ENCODE measurements at places on chromosomes 3 and 15.

DNA sequence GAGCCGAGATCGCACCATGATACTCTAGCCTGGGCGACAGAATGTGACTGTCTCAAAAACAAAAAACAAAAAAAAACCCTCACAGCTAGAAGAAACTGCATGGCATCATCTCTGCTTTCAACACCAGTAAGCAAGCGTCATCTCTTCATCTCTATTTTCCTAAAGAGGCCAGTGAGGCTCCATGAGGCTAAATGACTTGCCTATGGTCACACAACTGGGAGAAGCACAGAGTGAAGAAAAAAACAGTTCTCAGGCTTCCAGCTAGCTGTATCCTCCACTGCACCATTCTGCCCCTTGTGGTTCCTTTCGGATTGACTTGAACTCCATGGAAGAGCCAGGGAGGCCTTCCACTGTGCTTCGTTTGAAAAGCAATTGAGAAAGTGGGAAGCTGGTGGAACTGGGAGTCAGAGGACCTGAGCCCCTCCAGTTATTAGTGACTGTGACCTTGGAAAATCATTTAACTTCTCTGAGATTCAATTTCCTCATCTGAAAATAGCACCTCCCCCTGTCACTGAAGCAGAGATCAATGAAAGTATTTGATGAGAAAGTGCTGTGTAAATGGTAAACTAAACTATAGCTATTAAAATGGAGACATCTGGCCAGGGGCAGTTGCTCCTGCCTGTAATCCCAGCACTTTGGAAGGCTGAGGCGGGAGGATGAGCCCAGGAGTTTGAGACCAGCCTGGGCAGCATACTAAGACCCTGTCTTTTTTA lies 32.1 kb upstream of the DENND4A start:
- peak; percentile 76 for DNase-seq

DNA sequence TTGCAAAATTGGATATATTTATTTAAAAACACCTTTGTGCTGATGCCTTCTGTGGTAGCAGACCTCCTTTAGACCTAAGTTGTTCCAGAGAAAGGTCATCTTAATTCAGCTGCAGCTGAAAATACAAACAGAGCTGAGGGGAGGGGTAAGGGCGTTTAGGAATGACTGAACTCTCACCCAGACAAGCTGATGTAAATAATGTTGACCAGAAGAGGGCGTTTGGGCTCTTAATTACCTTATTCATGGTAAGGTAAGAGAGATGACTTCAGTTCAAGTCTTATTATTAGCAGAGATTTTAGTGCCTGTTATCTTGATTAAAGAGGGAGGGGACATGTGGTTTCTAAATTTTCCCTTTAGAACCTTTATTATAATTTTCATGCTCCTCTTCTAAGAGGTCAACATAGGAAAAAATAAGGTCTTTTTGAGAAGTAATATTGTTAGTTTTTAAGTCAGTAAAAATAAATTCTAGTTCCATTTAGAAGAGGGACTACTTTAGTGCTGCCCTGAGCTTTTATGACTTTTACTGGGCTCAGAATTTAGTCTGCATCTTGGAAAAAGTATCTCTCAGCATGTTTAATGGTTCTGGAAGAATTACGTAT lies 46.3 kb downstream of the GPR171 start:
- DNase-seq: peak; percentile 67

- no peak for DNase-seq
Observed at GRCh38 chr3:17183951-17184550, 299.3 kb downstream of the PLCL2 start.

DNA sequence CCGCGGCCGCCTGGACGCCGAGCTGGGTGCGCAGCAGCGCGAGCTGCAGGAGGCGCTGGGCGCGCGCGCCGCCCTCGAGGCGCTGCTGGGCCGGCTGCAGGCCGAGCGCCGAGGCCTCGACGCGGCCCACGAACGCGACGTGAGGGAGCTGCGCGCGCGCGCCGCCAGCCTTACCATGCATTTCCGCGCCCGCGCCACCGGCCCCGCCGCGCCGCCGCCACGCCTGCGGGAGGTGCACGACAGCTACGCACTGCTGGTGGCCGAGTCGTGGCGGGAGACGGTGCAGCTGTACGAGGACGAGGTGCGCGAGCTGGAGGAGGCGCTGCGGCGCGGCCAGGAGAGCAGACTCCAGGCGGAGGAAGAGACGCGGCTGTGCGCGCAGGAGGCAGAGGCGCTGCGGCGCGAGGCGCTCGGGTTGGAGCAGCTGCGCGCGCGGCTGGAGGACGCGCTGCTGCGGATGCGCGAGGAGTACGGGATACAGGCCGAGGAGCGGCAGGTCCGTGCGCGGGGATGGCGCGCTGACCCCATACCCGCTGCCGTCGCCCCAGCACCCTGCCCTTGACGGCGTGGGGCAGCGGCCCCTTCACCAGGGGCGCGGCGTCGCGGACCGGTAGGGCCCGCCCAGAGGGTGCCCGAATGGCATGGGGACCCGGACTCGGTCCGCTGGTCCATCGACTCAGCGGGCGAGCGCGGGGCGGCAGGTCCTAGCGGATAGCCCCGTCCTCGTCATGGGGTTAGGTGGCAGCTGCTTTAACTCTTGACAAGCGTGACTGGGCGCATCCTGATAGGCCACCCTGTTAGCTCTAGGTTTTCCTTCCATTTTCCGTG lies 848 bp downstream of the SYNM start:
- peak; percentile 27 for DNase-seq

DNA sequence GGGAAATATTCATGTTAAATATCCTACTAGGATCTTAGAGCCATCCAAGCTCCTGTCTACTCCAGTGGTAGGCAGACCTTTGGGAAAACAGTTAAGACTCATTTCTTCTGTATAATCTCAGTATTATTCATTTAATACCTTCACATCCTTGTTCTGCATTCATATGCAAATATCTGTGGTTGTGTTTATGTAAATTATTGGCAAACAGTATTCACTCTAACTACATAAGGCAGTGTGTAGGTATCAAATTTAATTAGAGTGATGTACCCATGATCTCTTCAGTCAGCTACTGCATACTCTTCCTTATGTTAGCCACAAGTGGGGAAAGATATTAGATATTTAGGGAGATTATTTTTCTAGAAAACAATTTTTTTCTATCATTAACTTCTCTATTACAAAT lies 200.8 kb upstream of the SLC2A2 start:
- DNase-seq: no peak

DNA sequence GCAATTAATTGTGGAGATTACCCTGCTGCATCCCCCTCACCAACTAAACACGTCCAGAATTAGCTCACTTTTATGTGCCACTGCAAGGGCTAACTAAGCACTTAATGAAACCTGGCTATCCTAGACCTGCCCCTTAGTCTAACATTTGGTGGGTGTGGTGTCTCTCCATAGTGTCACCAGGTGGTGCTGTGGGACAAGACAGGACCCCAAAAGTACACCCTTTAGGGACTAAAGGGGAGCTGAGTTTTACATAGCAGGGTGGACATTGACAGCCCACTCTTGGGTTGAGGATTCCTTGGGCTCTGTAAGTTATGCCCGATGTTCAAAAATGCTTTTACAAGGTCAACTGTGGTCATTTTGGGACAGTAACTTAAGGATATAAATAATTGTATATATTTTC lies 5.7 kb downstream of the DUT start:
- DNase-seq: no peak

DNA sequence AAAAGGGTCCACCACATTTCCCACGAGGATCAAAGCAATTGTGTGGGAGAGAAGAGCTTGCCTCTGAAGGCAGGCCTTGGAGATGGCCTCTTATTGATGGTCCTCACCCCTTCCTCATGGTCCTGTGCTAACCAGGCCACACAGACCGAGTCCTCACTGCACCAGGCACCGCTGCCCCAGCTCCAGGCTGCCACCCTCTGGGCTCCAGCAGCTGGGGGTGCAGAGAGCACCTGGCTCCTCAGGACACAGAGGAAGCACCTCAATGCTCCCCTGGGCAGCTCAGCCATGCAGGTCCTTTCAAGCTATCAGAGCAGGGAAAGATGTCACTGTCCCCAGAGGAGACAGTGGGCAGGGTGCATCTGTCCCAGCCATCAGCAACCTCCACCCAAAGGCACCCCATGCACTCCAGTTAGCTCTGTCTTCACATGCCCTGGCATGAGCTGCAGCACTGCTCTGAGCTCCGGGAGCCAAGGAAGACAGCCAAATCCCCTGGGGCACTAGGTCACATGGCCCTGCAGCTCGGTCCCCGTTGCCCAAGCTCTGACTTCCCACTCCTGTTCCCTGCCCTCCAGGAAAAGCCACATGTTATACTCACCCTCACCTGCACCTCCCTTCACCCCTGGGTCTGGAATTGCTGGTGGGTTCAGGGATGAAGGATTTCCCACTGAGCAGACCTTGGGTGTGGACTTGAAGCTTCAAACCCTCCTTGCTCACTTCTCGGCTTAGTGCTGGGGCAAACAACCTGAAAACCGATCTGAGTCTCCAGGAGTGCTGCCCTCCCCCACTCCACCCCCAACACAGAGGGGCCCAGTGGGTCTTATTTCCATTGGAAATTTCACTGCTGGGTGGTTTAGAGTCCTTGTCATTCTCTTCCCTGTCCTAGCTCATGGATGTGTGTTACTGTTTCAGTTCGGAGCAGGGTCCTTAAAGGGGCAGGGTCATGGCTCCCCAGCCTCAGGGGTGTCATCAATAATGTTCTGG lies 32.6 kb downstream of the ALS2CL start:
- DNase-seq: no peak

- peak; percentile 61 for DNase-seq
Observed at GRCh38 chr3:168030577-168030976, 65.1 kb downstream of the GOLIM4 start.

- DNase-seq: no peak
Observed at GRCh38 chr3:18349197-18349798, 75.8 kb downstream of the SATB1 start.

GRCh38 chr3:53072653-53073552 lies 27.0 kb upstream of the SFMBT1 start:
- peak; percentile 91 for DNase-seq

GRCh38 chr15:46848704-46849103 lies 868.6 kb upstream of the SEMA6D start:
- no peak for DNase-seq

DNA sequence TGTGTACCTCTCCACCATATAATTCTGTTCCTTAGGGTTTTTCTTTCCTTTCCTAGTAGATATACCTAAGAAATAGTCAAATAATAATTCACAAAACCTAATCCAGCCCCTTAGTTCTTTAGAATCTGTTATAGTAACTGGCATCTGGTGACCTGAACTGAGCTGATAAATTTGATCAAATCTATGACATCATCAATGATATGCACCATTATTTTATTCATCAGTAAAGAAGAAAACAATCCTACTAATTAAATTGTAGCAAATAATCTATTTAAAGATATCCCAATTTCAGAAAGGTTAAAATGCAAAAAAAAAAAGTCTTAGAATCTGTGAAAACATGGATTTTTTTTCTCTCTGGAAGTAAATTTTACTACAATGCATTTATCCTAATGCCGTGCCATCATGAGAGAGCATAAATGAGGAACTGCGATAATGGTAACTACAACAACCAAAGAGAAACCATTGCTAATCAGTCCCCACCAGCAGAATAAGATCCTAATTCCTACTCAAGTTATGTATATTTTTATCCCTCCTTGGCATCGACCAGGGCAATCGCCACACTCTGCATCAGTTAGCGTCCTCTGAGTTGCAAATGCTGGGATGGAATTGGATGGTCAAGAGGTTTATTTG lies 6.6 kb upstream of the MNS1 start:
- no peak for DNase-seq

DNA sequence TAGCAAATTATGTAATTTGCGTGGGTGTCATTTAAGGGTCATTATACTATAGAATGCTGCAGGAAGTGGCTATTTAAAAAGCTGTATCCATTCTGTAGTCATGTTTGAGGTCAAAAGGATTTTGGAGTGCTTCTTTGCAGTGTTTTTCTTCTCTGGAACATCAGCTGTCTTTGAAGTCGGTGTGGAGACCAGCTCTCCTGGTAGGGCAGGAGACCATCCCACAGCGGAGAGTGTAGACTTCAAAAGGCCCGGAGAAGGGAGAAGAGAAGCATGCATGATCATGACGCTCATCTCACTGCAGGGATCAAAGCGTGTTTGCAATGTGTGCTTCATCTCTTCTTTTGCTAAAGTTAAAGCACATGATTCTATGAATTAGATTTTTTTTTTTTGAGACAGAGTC lies 19.9 kb downstream of the PXK start:
- DNase-seq: no peak

- no peak for DNase-seq
Observed at GRCh38 chr3:115402651-115403050, 220.7 kb upstream of the GAP43 start.

- DNase-seq: no peak
Observed at GRCh38 chr3:70755526-70755925, 443.1 kb upstream of the MDFIC2 start.

DNA sequence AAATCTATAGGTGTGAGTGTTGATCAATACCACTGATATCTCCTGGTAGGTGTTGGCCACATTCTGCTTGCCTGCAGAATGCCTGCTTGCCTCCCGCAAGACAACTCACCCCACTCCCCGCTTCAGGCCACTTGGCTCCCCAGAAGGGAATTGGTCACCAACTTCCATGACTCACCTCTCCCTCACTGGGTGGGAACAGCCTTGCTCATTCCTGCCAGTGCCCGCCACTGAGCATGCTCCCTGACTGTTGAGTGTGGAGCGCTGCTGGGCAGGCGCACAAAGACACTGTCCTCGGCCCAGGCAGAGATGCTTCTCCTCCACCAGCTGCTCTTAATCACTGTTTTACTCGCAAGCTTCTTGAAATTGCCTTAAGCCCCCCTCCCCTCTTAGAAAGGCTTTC lies 57.3 kb upstream of the PPP2R3A start:
- no peak for DNase-seq

- peak; percentile 62 for DNase-seq
Observed at GRCh38 chr15:52677593-52678467, 1.4 kb downstream of the ATOSA start.

DNA sequence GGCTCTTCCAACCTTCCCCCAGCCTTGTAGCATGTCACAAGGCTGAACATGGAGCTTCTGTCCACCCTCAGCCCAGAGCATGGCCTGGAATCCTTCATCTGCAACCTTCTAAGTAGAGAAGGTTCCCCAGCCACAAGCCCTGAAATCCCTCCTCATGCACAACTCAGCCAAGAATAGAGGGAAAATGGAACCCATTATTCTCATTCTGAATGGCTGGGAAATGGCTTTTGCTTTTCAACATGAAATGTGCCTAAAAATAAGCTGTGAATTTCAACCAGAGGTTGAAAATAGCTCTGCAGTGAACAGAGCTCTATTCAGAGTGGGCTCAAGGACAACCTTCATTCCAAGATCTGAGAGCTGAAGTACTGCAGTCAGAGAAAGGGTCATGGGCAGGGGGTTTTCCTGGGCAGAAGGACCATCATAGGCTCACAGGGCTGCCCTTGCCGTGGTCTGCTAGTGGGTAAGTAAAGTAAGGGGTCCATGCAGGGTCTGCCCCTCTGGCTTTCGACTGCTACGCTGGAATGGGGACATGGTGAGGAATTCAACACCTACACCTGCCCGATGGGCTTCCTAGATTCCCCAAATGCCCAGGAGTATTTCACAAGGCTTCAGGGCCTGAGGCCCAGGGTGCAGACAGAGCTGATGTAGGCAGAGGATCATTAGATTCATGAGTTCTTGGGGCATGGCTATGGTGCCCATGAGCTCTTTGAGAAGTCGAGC lies 35.9 kb downstream of the POC1A start:
- DNase-seq: no peak

DNA sequence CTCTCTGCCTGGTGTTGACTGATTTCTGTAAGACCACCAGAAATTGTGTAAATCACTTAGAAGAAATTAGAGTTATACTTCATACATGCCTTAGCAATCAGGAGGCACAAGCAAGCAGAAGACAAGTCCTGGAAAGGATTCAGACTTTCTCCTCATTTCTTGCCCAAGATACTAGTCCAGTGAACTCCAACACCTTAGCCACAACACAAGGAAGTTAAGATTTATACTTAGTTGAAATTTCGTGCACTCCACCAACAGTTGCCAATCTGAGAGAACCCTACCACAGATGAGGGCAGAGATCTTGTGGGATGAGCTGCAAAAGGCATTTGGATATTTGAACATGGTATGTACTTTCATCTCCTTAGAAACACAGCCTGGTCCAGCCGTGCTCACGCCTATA lies 2.3 kb downstream of the P3H2 start:
- DNase-seq: no peak
